ENCODE measurements at places on chromosomes 5 and 9. TPM values are rescaled to one million over a fixed set of nuclear protein-coding genes. Genes with fewer than 3 reads are reported as not detected.

The PLEKHG4B gene
- total RNA-seq: not detected

DNA sequence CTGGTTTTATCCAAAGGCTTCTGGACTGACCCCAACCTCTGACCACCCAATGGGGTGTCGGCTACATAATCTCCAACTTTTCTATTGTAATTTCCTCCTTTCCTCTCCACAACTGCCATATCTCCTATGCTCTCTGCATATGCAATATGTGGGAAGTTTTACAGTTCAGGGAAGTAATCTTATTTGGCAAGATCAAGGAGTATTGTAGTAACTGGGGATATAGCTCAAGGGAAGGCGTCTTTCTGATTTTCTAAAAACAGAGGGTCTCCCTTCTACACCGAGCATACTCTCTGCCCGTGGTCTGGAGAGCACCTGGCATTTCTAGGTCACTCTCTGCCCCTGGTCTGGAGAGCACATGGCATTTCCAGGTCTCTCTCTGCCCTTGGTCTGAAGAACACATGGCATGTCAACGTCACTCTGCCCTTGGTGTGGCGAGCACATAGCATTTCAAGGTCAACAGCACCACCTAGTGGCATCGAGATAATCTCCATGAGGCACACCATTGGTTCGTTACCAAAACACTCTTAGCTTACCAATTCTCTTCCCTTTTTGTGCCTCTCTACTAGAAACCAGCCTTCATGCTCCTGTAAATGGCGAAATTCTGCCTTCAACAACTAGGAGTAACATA, 616.4 kb upstream of the NUDT12 start:
- no peak for DNase-seq

DNA sequence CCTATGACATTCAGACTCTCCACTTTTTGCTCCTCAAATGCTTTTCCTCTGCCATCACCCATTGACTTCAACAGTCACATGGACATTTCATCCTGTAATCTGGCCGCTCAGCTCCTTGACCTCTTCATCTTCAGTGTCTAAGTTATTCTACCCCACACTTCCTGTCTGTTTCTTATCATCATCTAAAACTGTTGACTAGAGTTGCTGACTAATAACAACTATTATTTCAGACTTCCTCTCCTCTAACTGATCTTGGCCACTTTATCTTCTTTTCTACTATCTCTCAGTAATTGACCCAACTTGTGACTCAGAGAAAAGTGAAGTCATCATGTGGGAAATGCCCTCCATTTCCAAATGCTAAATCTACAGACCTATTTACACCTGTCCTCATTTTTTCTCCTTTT, 254.7 kb upstream of the TRPC7 start:
- DNase-seq: no peak

DNA sequence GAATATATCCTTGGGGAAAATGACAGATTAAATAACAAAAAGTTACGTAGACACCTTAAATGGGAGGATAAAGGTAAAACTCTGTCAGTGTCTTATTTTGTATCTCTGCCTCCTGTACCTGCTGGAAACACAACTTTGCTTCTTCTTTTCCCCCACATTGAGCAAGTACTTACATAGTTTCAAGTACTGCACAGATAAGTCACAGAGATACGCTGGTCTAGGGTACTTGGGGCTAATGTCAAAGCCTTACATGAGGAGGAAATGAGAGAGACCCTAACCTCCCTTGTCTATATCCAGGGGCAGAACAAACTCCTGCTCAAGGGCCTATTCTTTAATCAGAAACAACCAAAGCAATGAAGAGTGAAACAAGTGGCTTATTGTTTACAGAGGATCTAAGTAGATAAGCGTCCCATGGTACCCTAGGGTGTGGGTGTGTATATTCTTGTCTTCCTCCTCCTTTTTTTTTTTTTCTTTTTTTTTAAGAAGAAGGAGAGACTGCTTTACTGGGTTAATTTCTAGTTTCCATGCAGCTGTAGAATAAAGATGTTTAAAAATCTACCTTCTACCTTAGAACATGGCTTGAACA, 43.1 kb downstream of the ELL2 start:
- DNase-seq: no peak

DNA sequence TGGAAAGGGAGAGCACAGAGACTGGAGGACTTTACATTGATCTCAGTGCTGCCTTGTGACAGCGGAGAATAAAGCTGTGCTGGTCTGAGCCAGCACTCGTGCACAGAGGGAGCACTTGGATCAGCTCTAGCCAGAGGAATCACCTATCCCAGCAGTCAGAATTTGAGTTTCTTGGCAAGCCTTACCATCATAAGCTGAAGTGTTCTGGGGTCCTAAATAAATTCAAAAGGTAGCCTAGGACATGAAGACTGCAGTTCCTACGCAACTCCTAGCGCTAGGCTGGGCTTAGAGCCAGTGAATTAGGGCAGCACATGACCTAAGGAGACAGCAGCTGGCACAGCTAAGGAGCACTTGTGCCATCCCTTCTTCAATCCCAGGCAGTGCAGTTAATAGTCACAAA, 119.5 kb downstream of the HMHB1 start:
- no peak for DNase-seq
